DND-41 (cell line): ENCODE measurements at places on chromosomes 7 and 10.

DNA sequence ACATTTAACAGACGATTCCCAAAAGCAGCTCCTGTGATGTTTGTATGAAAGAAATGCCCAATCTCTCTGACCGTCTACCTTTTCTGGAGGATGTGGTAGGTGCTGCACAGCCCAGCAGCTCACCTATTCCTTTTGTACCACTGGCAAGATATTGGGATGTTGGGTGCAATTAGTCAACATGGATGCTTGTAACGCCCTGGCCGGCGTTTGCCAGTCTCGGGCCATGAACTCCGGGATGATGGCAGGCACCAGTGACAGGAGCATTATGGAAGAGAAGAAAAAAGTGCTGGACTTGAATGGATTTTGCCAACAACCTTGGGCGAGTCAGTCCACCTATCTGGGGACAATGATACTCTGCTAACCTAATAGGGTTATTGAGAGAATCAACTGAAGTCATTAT, 69.0 kb upstream of the ZNF438 start:
- no peak for DNase-seq

DNA sequence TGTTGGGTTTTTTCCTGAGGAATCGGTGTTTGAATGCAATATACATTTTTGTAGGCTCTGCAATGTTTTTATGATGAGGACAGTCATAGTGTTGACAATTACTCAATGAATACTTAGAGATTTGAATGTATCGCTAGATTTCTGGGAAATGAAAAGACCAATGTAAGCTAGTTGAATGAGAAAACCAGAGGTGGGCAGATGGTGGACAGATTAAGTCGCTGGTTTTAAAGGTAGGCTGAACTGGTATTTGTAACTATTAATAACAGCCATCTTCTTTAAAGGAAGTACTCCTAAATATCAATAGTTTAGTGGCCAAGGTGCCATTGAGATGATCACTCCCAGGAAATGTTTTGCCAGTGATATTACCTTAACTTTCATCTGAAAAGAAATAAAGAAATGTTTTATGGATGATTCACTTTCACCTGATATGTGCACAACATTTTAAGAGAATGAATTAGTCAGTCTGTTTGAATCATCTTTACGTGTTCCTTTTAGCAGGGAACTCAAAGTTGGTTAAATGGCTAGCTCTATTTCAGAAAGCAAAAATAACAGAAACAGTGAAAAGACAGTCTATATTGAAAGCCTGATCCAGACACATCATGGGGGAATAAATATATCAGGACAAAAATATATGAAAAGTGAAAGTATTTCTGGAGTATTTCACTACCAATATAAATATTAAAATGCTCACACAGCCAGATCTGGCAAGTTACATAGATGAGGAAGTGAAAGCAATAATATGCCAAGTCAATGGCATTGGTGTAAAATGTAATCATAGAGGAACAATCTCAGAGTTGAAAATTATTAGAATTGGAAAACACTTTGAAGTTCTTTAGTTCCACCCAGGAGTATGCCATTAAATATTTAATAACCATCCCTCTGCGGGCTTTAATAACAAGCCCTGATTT, 20.7 kb downstream of the MET start:
- DNase-seq, result no peak

- no peak for DNase-seq
Observed at GRCh38 chr10:124658591-124659242, 85.5 kb downstream of the FAM53B start.

- DNase-seq, result no peak
Observed at GRCh38 chr10:23693925-23694324, 255.1 kb downstream of the OTUD1 start.

GRCh38 chr10:10032991-10033390, 984.7 kb upstream of the CELF2 start:
- DNase-seq, result no peak

DNA sequence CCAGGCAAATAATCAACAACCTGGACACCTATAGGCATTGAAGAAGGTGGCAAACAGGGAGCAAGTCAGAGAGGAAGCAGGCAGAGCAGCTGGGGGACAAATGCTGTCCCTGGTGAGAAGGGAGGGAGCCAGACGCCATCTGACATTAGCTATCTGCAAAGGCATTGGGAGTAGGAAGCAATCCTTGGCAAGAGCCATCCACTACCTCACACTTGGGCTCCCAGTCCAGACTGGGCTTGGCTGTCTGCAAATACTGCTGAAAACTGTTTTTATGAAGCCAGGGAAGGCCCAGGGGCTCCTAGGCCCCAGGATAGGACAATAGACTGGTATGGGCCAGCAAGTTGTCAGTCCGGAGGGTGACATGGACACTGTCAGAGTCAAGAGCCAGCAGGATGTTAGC, 132.5 kb downstream of the SORBS1 start:
- DNase-seq, result no peak
